ENCODE measurements at places on chromosomes 1 and 21.
A peak's percentile ranks its signal among the peaks of the same experiment; 100 is the strongest.

- no peak overlapping the region for H3K4me3 ChIP-seq
- no peak overlapping the region for H3K27ac ChIP-seq
- no peaks in the 10 kb centered on the region for H3K36me3 ChIP-seq
- H3K27me3 ChIP-seq, result no peaks in the 10 kb centered on the region
- no peak for DNase-seq
Measured at GRCh38 chr1:235011064-235011598, 117.5 kb downstream of the TOMM20 start.

- peaks cover 100% of the 10 kb centered on the region for H3K27me3 ChIP-seq
- peak overlapping the region; percentile 56 for H3K4me3 ChIP-seq
- no peaks in the 10 kb centered on the region for H3K36me3 ChIP-seq
Measured at GRCh38 chr1:50978144-50978851, 8.3 kb downstream of the CDKN2C start.

DNA sequence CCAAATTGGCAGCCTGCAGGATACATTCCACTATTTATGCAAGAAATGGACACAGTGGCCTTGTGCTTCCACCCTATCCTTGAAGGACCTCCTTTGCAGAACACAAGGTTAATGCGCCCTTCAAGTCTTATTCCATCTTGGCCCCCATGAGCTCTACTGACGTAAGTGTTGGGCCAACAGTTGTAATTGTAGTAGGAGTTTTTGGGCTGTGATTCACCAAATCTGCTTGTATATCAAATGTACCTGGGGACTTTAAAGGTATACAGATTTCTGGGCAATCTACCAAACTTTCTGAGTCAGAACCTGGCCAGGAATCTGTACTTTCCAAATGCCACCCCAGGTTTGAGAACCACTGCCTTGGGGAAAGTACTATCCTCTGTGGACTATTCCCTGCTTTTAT, 100.9 kb upstream of the MARK1 start:
- H3K4me3 ChIP-seq, result no peak overlapping the region
- H3K4me1 ChIP-seq, result no peaks in the 10 kb centered on the region
- no peak for DNase-seq
- no peaks in the 10 kb centered on the region for H3K36me3 ChIP-seq

DNA sequence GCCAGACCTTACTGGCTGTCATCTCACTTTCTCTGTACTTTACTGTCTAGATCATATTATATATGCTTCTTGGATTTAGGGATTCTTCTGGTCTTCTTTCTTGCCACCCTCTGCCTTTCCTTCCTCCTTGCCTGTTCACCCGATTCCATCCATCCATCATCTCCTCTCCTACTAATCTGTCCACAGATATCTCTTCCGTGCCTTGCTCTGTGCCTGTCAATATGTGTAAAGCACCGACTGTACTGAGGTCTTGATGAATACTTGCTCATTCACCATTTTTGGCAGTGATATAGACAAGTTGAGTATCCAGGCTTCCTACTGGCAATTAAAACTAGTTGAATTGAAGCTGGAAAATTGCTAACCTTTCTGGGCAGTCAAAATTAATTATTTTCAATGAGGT, 8.1 kb downstream of the FMN2 start:
- no peaks in the 10 kb centered on the region for H3K4me1 ChIP-seq
- no peak for DNase-seq
- H3K36me3 ChIP-seq, result no peaks in the 10 kb centered on the region
- no peak overlapping the region for H3K4me3 ChIP-seq
- no peak overlapping the region for H3K27ac ChIP-seq
- H3K27me3 ChIP-seq, result peaks cover 2% of the 10 kb centered on the region

DNA sequence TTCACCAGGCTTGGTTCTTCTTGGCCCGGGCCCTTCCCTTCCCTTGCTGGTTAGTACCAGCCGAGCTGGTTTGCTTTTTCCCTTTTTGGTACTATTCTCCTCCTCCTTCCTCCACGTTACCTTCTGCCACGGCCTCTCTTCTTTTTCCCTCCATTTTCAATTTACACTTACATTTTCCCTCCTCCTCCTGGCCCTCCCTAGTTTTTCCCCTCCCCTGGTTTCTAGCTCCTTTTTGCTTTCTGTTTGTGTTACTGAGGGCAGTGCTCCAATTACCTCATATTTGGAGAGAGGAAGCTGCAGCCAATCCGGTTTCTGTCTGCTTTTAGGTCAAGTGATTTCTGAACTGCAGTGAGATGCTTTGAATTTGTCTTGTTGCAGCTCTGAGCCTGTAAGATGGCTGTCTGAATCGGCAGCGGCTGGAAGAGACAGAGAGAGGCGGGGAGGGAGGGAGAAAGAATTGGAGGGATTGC, 63.7 kb downstream of the MACF1 start:
- peaks cover 70% of the 10 kb centered on the region for H3K4me1 ChIP-seq

DNA sequence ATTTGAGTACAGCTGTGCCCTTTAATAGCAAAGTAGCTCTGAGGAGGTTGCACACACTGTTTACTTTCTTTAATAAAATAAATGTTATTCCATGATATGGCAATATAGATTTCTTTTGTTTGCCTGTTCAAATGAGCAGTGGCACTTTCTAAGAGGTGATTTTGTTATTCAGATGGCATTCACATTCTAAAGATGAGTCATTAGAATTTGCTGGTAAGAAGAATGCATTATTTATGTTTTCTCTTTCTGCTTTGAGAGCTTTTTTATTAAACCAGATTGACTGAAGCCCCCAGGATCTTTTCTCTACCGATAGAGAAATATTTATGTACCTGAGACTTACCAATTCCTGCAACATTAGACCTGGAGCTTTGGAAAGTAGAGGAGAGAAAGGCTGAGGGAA, 11.2 kb upstream of the LEPR start:
- no peak overlapping the region for H3K4me3 ChIP-seq
- H3K27ac ChIP-seq, result no peak overlapping the region
- H3K4me1 ChIP-seq, result no peaks in the 10 kb centered on the region
- no peaks in the 10 kb centered on the region for H3K27me3 ChIP-seq
- H3K36me3 ChIP-seq, result no peaks in the 10 kb centered on the region
- no peak for DNase-seq

- H3K4me3 ChIP-seq, result peak overlapping the region; percentile 64
- no peaks in the 10 kb centered on the region for H3K36me3 ChIP-seq
- peaks cover 10% of the 10 kb centered on the region for H3K4me1 ChIP-seq
- H3K27ac ChIP-seq, result no peak overlapping the region
- peaks cover 80% of the 10 kb centered on the region for H3K27me3 ChIP-seq
- DNase-seq, result no peak
Measured at GRCh38 chr1:61083807-61084440, 1.6 kb downstream of the NFIA start.

- H3K4me3 ChIP-seq, result no peak overlapping the region
- no peaks in the 10 kb centered on the region for H3K27me3 ChIP-seq
- H3K36me3 ChIP-seq, result no peaks in the 10 kb centered on the region
Measured at GRCh38 chr1:189962181-189962580, 515.5 kb downstream of the BRINP3 start.

GRCh38 chr1:216785737-216786136, 62.5 kb upstream of the ESRRG start:
- peaks cover 8% of the 10 kb centered on the region for H3K4me1 ChIP-seq
- no peak overlapping the region for H3K27ac ChIP-seq
- no peaks in the 10 kb centered on the region for H3K36me3 ChIP-seq

DNA sequence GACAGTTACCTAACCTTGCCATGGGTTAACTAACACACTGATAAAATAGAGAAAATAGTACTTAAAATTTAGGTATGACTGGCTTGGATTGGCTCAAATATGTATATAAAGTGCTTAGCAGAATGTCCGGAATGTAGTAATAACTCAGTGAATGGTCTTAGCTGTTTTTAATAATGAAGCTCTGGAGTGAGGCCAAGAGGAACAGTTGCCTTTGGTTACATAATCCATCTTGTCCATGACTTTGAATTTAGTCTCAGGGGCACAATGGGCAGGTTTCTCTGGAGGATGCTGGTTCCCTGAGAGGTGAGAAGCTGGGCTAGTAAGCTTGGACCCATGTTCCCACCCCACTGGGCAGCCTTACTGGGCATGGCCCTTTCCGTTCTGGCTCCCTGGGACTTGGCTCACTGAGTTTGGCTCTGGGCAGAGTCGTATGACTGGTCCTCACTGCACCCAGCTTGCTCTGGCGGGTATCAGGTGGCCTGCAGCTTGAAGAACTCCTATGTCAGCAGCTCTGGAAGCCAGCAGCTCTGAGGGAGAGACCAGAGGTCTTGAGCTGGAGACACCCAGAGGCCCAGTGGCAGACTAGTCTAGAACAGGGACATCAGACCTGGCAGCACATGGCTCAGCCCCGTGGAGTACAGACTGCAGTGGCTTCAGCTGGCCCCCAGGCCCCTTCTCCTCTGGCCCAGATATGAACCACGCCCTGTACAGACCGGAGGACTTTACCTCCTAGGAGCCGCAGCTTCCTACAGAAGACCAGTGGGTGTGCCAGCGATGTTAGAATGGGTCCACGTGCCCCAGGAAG, 40.4 kb downstream of the TENT5C start:
- no peaks in the 10 kb centered on the region for H3K27me3 ChIP-seq
- no peak overlapping the region for H3K4me3 ChIP-seq
- H3K27ac ChIP-seq, result no peak overlapping the region
- no peak for DNase-seq
- no peaks in the 10 kb centered on the region for H3K4me1 ChIP-seq
- no peaks in the 10 kb centered on the region for H3K36me3 ChIP-seq

Data from neural progenitor cell (in vitro differentiated cells).